ENCODE measurements at places on chromosomes 7 and 10.
A peak's percentile ranks its signal among the peaks of the same experiment; 100 is the strongest.

- DNase-seq, result no peak
Measured at GRCh38 chr7:112757337-112757736, 32.9 kb downstream of the TMEM168 start.

DNA sequence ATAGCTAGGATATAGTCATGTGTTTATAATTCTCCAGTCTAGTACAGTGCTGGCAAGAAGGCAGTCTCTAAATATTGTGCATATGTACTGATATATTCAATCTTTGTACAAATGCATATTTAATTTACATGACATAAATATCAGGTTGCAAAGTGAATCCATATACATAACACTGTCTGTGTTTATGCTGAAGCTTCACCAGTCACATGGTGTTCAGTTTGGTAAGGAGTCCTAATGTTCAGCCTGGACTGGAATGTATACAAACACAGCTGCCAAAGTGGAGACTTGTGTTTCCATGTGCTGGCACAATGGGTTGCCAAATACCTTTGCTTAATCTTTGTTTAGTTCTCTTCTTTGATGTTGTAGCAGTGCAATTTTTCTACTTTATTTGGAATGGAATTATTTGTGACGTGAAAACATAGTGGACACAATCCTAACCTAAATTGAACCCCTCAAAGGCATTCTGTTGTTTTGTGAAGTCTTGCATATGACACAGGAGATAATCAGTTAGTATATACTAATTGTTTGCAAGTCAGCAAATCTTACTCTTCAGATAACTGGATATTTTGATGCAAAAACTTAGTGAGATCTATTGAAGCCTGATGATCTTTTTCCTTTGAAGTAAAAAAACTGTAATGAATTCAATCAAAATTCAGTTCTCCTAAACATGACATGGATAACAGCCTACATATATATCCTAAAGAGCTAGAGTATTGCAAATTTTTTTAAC lies 17.3 kb upstream of the ARL4A start:
- DNase-seq, result no peak

- no peak for DNase-seq
Measured at GRCh38 chr7:51878865-51879264, 562.3 kb upstream of the COBL start.

DNA sequence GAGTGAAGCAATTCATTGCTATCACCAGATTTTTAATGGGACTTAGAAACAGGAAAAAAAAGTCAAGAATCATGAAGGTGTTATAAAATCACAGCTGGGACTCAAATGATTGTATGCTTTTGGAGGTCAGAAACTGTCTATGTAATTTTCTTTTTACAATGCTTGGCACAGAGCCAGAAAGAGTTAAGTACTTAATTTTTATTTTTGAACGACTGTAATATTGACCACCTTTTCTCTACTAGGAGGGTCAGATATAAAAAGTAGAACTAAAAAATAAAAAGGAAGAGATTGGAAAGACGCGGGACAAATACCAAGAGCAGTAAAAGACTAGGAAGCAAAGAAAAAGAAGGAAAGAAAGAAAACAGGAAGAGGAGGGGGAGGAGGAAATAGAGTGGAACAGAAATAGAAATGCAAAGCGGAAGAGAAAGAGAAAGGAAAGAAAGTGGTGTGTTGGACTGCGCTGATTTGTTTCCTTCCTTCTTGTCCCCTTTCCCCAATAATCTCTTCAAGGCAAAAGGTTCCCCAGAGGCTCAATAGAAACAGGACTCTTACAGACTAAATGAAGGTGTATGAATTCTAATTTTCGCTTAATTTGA lies 23.2 kb upstream of the C1GALT1 start:
- no peak for DNase-seq

DNA sequence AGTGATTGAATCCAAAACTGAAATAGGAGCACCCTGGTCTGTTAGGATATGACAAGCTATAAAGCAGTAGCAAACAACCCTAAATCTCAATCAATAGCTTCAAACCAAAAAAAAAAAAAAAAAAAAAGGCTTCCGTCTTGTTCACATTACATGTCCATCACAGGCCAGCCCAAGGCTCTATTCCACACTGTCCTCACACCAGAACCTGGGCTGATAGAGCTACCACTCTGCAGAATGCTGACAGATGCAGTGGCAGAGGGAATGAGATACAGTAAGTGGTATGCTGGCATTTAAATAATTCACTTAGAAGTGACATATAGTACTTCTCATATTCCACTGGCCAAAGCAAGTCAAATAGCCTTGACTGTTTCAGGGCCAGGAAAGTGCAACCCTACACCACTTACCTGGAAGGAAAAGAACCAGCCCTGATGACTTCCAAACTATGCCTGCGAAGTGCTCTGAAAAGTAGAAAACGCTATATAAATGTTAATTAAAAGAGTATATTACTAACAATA lies 5.8 kb downstream of the CDCA7L start:
- DNase-seq, result peak; percentile 80

All from GM13977 (cell line).